ENCODE measurements at places on chromosomes 1 and 21.

DNA sequence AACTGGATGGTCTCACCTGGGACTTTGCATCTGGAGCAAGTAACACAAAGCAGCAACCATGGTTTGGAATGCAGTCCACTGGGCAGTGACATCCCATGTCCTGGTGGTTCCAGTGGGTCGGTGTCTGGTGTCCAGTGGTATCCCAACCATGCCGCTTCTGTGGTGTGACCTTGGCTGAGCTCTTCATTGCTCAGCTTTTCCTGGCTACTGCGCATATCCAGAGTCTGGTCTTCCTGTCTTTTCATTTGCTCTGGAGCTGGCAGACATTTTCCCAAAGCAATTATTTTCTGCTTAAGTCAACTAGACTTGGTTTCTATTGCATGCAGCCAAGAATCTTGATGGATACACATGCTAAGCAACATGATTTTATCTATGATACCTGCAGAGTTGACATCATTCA, 28.4 kb upstream of the CD2 start:
- no peak for DNase-seq

GRCh38 chr1:53198241-53198651, 1.6 kb downstream of the CPT2 start:
- no peak for DNase-seq

DNA sequence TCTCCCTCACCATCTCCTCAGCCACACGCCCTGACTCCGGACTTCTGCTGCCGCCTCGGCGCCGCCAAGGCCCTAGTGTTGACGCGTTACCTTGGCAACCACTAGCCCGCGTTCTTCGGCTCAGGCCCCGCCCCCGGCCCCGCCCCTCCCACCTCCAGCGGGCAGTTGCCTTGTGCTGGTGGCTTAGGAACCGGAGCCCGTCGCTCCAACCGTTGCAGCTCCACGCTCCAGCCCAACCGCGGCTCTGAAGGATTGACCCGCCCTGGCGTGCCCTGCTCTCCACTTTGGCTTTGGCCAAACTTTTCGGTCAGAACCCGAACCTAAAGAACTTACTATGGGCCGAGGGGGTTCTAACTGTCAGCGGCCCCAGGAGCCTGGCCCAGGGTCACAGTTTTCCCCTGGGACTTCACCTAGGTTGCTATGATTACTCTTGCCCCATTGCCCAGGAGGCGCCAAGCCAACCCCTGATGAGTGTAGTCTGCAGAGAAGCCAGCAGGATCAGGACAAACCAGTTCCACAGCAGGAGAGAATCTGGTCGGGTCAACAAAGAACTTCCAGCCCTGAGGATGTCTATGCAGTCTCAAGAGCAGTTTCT, at the start of gene CFAP45:
Gene CFAP45 (minus strand): TSS at position 80 of the 595 bp plus-strand sequence. CDS start 67 bp downstream, at position 13.
- no peak for DNase-seq

GRCh38 chr1:54094001-54094729, 40.8 kb downstream of the TCEANC2 start:
- DNase-seq, result no peak

GRCh38 chr1:42851960-42852607, 5.7 kb downstream of the ZNF691 start:
- no peak for DNase-seq

- no peak for DNase-seq
Observed at GRCh38 chr1:85579622-85580021, 939 bp upstream of the CCN1 start.

GRCh38 chr1:169574336-169574735, 11.9 kb downstream of the F5 start:
- DNase-seq, result no peak

GRCh38 chr1:61922950-61923480, 180.7 kb downstream of the PATJ start:
- DNase-seq, result no peak

DNA sequence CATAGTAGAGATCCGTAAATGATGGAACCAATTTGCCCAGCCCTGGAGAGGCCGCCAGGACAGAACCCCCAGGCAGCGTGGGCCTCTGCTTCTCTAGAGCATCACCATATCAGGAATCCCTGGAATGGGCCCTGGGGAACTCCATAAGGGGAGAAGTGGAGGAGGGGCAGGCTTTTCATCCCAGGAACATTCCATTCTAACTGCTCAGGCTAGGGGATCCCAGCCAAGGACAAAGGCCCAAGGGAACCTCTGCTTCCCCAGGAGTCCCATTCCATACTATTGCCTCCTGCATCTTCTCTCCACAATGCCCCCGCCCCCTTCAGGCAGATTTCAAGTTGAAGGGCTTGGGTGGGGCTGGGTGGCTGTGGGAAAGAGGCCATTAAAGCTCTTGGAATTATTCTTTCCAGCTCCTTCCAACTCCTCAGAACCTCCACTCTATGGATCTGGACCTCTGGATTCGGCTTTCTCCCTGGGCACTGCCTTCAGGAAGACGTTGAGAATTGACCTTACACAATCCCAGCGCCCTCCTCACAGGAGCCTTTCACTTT, 6.0 kb downstream of the TRNP1 start:
- no peak for DNase-seq

- DNase-seq, result no peak
Observed at GRCh38 chr1:230314142-230314470, 112.0 kb downstream of the PGBD5 start.

DNA sequence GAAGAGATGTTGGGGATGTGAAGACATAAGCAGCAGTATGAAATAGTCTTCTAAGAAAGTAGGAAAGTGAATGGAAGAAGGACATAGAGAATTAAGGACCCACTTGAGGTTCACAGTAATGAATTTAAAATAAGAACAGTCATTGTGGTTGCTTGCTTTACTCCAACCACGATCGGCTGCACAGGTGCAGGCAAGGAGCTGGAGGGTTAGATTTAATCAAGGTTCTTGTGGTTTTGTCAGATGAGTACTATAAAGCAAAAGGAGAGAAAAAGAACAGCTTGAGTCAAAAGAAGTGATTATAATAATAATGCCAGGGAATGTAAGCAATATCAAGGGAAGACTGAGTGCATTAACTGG, 46.1 kb upstream of the RBM34 start:
- peak; percentile 21 for DNase-seq

- DNase-seq, result no peak
Observed at GRCh38 chr1:234315588-234315987, 57.7 kb upstream of the COA6 start.

GRCh38 chr1:5430911-5431697, 561.1 kb downstream of the NPHP4 start:
- no peak for DNase-seq

DNA sequence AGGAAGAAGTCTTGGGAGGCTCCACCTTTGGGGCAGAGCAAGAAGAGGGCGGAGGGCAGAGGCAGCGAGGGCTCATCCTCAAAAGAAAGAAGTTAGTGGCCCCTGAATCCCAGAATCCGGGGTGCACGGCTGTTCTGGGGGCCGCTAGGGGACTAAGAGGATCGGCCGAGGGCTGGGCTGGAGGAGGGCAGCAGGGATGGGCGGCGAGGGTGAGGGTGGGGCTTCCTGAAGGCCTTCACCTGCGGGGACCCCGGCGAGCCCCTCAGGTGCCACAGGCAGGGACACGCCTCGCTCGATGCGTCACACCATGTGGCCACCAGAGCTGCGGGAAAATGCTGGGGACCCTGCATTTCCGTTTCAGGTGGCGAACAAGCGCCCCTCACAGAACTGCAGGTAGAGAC, 23.9 kb downstream of the COL6A1 start:
- no peak for DNase-seq

DNA sequence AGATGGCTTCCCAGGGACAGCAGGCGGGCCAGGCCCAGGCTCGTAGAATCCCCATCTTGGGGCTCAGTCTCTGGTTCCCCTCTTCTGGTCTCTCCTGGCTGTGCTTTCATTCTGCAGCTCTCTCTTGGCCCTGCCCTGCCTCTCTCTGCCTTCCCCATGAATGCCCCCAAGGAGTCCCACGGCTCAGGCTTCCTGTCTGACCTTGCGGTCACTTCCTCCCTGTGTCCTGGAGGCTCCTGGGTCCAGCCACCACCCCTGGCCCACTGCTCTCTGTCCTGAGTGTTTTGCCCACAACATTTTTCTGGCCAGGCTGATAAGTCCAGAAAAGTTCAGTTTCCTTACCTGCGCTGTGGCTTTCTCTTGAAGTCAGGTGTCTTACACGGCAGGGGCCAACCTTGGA, 29.1 kb downstream of the PIGP start:
- no peak for DNase-seq

DNA sequence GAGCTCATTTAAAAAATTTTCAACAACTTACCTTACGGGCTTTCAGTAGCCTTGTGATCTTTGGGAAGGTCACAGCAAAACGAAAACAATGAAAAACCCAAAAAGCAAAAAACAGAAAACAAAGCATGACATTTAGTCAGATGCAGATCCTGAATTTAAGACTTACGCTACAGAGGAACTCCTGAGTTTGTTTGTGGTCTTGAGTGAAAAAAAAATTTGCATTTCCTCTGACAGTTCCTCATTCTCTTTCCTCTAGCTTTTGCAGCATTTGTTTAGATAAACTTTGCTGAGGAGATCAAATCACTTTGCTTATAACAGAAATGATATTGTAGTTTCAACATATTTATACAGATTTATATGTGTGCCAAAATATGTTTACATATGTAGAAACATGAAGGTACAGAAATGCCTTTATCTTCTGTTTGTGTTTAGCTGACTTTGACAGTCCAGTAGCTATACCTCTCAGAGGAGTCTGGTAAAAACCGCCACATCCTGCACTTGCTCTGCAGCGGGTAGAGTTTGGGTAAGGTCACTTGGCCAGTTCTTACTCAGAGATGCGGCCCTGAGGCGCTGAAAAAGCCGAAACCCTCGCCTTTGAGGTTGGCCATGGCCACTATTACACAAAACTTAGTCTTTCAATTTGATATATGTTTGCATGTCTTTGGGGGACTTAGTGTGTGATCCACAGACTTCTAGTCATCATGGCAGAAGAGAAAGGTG, 142.5 kb downstream of the TNR start:
- DNase-seq, result no peak

DNA sequence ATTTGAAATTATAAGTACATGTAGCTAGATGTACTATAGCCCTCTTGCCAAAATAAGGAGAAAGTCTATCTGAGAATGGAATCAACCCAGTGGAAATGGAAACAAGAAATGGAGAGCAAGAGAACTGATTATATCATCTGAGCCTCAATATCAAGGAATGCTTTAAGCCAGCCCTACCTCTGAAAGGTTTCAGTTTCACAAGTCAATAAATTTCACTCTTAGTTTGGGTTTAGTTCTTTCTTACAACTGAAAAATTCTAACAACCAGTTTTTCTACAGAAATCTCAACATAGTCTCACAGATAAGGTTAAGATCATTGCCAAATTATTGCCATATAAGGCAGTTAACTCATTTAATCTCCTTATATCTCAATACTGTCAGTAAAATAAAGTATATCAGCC, 80.0 kb downstream of the EPS15 start:
- DNase-seq, result no peak

DNA sequence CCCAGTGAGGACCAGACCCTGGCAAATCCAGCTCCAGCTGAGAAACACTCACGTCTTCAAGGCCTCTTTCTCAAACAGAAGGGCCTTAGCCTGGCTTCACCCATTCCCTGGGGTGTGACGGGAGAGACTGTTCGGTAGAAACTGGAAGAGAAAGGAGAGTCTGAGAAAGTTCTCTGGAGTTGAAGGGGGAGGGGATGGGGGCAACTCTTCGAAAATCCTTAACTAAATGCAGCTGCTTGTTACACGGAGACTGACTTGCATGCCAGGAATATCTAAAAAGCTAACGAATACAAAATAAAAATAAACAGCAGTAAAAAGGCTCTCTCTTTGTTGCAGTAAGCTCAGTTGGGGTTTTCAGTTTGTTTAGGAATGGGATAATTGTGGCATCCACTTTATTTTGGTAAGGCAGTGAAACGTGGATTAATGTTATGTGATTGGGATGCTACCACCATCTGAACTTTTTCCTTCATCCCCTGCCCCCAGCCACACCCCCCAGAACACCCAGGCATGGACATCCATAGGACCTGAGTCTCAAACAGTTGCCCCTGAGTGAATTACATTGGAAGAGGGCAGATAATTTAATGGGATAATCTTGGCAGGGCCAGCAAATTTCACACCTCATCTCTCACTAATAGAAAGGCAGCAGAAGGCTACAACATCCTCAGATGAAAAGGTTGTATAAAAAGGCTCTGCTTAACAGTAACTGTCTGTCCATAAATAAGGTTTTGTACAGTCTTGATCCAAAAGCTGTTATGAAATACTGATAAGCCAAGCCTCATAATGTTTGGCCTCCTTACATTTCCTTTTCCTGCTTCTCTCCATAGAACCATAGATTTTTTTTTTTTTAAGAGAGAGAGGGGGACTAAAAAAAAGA, 5.8 kb downstream of the ROR1 start:
- DNase-seq, result no peak

GRCh38 chr1:10339036-10339567, 59.8 kb upstream of the PGD start:
- DNase-seq, result no peak

DNA sequence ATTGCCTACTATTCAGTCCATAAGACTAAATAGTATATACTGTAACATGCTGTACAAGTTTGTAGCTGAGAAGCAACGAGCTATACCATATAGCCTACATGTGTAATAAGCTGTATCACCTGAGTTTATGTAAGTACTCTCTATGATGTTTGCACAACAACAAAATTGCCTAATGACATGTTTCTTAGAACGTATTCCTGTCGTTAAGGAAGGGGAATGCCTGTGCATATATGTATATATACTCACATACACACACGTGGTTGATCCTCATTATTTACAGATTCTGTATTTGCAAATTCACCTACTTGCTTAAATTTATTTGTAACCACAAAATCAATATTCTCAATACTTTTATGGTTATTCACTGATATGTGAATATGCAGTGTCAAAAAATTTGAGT, 215.6 kb downstream of the GPR52 start:
- no peak for DNase-seq

GRCh38 chr21:23452384-23453083, 2154.7 kb downstream of the MRPL39 start:
- no peak for DNase-seq

- no peak for DNase-seq
Observed at GRCh38 chr1:20070357-20070756, 363 bp downstream of the PLA2G5 start.

- no peak for DNase-seq
Observed at GRCh38 chr1:24872061-24872850, 57.8 kb downstream of the RUNX3 start.

- no peak for DNase-seq
Observed at GRCh38 chr1:214316593-214316992, 35.6 kb downstream of the SMYD2 start.

GRCh38 chr1:193070942-193071341, 11.5 kb downstream of the RO60 start:
- DNase-seq, result no peak

DNA sequence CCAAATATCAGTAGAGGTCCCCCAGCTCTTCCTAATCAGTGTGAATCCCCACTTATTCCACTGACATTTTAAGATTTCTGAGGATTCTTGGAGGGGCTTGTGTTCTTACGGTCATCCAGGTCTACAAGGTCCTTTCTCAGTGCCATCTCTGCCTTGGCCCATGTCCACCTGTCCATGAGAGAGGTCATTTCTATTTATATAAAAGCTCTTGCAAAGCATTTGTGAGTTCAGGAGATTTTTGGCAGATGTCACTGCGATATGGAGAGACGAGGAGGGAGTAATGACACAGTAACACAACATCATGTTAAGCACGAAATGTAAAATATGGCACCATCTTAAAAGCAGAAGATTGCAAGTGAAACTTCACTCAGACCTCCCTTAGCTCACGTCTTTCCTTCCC, 144.6 kb upstream of the NFIA start:
- no peak for DNase-seq

GRCh38 chr21:14572204-14572780, 26.2 kb upstream of the SAMSN1 start:
- no peak for DNase-seq

Data from activated gamma-delta T cell treated with Interleukin-2 at 50 U/mL for 16 hours (primary cell).